ENCODE measurements at places on chromosomes 2 and 18.

DNA sequence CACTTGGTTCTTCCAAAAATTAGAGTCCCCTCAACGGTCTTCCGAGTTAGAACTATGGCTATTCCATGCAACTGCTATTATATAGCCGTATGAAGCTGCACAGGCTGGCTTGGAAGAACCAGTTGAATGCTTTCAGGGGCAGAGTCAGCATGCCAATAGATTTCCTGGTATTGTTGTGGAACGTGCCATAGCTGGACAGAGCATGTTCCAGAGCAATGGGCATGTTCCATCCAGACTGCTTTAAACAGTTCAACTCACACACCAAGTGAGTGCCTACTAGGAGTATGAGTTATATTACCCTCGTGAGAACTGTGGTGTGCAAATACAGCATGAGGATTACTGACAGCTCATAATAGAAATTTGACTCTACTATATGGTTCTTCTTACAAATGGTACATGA, 682.0 kb downstream of the SATB2 start:
- DNase-seq = no peak

DNA sequence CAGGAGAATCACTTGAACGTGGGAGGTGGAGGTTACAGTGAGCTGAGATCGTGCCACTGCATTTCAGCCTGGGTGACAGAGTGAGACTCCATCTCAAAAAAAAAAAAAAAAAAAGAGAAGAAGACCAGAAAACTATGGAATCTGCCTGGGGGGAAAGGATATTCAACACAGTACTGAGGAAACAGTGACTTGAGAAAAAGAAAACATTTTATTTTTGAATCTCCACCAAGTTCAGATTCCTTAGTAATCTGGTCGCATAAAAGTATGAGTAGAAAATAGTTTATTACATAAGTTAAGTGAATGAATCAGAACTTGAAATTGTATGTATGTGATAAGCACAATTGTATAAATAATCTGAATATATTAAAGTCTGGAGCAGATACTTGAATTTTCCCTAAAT, 13.0 kb upstream of the HAT1 start:
- DNase-seq = no peak

GRCh38 chr2:27901234-27901633, 10.7 kb downstream of the BABAM2 start:
- DNase-seq = no peak

DNA sequence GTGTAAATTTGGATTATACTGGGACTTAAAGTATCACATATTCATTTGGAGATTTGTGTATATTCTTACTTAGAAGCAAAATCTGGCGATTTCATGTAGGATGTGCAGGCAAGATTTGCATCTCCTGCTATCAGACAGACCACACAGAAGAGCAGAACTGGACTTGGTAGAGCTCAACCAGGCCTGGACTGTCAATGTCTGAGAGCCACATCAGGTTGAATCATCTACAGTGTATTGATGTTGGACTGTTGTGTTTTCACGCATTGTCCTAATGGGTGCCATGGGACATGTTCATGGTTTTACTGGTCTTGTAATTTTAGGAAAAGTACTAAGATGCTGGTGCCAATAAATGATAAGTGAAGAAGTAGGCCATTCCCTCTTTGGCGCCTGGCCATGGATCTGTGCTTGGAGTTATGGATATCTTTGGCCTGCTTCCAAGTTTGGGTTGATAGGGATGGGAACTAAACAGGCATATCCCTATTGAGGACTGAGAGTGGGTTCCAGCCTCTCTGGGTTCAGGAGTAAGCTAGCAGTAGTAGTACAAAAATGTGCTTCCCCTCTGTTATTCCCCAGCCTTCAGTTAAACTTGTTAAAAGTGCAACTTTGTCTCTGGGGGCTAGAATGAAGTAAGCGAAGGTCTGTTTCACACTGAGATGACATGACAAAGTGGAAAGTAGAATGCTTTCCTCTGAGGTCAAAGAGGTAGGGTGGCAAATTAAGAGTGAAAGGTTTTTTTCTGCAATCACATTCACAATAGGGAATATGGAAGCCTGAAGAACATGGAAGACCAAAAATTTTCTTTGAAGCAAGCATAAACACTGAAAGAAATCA, 49.2 kb upstream of the NEMP2 start:
- DNase-seq = no peak

- DNase-seq = no peak
Measured at GRCh38 chr2:134397146-134397896, 143.4 kb downstream of the MGAT5 start.

GRCh38 chr2:204081487-204082425, 145.2 kb downstream of the ICOS start:
- no peak for DNase-seq

- no peak for DNase-seq
Measured at GRCh38 chr18:58407649-58408407, 221.1 kb downstream of the ALPK2 start.

- no peak for DNase-seq
Measured at GRCh38 chr2:197673106-197673505, 2.3 kb downstream of the RFTN2 start.

DNA sequence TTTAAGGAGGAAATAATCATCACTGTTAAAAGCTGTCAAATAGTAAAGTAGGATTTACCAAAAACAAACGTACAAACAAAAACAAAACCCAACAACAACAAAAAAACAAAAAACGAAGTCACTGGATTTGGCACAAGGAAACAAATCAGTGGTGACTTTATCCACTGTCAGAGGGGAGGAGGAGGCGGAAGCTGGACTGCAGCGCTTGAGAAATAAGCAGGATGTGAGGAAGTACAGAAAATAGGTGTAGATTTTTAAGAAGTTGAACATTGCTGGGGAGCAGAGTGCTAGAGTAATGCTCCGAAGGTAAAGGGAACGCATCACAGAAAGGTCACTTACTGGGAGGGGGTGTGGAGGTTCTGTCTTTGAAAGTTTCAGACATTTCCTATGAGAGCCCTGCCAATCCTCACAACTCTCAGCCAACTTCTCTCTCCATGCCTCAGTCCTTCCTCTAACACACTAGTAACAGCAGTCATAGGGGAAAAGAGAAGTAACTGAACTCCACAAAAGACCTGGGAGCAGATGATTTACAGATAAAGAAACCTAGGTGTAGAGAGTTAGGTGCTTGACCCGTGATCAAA, 220.2 kb upstream of the SMAD7 start:
- no peak for DNase-seq

- DNase-seq = no peak
Measured at GRCh38 chr18:79867666-79868065, 69.9 kb downstream of the KCNG2 start.

DNA sequence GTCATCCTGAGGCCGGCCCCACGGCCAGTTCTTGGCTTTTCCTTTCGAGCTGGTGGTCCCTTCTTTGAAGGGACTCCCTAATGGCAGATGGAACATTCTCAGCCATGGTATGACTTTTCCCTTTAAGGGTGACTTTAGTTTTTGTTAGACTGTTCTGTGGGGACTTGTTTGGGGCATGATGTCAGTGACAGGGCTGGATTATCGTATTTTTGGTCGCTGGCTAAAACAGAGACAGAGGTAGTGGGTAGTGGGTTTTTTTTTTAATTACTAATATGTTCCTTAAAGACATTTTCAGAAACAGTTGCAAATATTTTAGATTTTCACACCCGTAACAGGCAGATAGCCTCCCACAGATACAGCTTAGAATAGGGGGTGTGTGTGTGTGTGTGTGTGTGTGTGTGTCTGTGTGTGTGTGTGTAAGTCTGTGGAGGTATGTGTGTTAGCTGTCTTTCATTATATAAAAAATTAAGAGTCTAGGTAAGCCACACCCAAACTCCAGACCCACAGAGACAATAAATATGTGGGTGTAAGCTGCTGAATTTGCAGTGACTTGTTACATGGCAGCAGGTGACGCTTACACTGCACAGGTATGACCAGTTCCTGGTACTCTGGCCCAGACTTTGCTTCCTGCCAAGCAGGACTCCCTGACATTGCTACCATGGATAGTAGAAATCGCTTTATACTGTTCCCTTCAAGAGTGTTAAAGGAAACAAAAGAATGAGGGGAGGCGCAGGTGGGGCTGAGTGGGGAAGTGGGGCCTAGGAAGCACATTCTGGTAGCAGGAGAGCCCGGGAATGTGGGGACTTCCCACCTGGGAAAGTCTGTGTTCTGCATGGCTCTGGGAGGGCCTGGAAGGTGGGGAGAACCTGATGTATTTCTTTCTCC, 20.9 kb downstream of the NCK2 start:
- DNase-seq = no peak

DNA sequence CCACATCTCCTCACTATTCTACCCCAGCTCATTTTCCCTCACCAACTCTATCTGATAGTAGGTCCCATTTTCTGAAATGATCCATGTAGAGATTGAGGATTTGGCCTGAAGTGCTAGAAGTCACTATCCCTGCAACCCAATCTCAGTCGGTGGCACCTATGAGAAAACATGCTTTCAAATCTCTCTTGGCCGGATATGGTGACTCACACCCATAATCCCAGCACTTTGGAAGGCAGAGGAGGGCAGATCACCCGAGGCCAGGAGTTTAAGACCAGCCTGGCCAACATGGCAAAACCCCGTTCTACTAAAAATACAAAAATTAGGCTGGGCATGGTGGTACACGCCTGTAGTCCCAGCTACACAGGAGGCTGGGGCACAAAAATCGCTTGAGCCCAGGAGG, 19.1 kb upstream of the MARCHF4 start:
- DNase-seq = no peak

DNA sequence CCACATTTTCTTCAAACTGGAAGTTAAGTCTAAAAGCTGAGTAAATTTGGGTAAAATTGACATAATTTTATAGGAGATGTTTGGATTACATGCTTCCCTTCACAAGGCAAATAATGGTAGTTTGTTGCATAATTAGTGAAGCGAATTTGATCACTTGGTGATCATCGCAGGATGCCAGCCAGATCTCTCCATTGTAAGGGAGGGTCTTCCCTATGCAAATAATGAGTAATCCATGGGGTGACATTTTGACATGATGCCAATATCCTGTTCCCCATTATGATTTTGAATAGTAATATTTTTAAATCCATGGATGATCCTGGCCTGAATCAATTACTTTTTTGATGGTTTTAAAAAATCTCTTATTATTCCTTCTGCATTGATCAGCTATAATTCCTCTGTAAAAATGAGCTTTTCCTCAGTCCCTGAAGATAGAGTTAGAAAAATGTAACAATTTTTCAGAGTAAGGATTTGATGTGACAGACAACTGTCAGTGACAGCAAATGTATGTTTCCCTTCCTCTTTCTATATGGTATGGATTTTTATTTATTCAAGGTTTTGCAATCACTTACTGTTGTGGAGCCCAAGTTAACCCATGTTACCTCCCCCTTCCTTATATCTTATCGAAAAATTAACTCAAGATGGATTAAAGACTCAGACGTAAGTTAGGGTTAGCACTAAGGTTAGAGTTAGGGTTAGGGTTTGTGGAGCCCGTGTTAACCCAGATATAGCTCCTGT, 21.4 kb downstream of the CCL20 start:
- DNase-seq = no peak

DNA sequence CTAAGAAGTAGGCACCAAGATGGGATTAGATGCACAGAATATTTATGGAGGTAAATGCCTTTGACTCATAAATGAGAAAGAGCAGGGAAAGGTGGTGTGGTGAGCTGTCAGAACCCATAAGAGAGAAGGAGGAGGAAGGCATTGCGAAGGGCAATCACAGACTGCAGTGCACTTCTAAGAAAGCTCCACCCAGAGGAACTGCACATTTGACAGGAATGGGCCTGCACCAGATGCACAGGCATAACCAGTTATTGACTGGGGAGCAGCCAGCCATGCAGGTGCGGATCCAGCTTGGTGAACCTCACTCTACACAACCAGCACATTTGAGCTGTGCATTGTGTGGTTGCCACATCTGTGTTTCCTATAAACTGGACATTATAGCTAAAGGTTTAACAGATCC, 62.2 kb upstream of the L3MBTL4 start:
- DNase-seq = no peak

- no peak for DNase-seq
Measured at GRCh38 chr2:176085861-176086771, 2.4 kb upstream of the EVX2 start.

DNA sequence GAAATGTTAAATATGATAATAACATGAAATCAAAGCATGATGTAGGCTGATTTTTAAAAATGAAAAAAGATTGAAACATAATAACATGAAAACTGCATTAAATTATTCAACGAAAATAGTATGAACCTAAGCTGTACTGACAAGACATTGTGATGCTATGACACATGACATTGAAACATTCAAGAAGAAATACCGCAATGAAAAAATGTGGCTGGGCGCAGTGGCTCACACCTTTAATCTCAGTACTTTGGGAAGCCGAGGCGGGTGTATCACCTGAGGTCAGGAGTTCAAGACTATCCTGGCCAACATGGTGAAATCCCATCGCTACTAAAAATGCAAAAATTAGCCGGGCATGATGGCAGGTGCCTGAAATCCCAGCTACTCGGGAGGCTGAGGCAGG, 14.6 kb downstream of the CXCR1 start:
- DNase-seq = no peak

Measured in central memory CD4-positive, alpha-beta T cell (primary cell).